ENCODE measurements at places on chromosomes 3 and 15. TPM values are rescaled to one million over a fixed set of nuclear protein-coding genes. Genes with fewer than 3 reads are reported as not detected.
A peak's percentile ranks its signal among the peaks of the same experiment; 100 is the strongest.

DNA sequence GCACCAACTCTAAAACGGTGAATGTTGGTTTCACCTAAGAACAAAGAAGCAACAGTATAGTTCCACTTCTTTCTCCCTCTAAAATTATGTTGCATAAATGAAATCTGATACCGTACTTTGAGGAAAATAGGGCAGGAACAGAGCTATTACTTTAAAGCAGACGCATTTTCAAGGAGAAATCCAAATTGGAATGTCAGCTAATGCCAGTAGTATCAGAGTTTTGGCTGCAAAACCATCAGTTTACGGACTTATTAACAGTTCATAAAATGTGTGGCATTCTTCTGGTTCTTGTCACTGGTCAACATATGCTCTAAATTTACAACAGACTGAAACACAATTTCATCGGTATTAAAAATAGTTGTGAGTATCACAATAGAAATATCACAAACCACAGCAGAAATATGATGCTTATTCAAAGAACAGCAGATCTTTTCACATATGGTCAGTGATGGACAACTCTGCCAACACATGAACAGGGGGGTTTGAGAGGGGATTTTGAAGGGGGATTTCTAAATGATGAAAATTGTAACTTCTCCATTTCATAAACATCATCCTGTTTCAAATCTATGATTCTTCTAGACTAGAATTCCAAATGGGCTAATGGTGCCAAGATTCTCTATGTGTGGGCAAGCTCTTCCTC is 38.7 kb upstream of the ROBO2 start:
- no peak for DNase-seq

- no peak for DNase-seq
These were observed 103.0 kb upstream of the RPL32 start for GRCh38 chr3:12944413-12944812.

DNA sequence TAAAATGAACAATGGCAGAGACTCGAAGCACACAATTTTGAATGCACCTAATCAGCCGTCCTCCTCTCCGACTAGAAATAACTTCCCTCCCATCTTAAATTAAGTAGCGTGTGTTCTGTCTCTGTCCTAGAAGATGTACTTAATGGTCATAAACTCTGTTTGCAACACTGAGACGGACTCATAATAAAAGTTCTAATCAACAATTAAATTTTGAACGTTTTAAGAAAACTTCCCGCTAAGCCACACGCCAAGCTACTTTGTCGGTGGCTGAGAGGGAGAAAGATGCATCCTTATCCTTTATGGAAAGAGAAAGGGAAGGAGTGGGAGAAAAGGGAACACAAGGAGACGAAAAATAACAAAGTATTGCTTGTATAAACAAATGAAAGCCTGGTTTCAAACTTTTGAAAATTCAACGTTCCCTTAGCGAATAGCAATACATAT is 989 bp downstream of the GNB4 start:
- peak; percentile 32 for DNase-seq

- DNase-seq, result peak; percentile 9
These were observed 2.9 kb upstream of the PSTPIP1 start for GRCh38 chr15:76991741-76992645.

Gene POLQ
- polyA plus RNA-seq, result 0.25 TPM

Gene ANKDD1A
- polyA plus RNA-seq, result 2.7 TPM

Gene SCG3
- not detected for polyA plus RNA-seq

Measured in B cell (primary cell).